Memory B cell (primary cell): ENCODE measurements at places on chromosomes 1 and 21.

GRCh38 chr1:113662101-113662500 is 97.2 kb downstream of the PHTF1 start:
- H3K27ac ChIP-seq = no peak overlapping the region
- DNase-seq = no peak
- no peaks in the 10 kb centered on the region for H3K36me3 ChIP-seq
- H3K4me1 ChIP-seq = no peaks in the 10 kb centered on the region
- no peak overlapping the region for H3K4me3 ChIP-seq

DNA sequence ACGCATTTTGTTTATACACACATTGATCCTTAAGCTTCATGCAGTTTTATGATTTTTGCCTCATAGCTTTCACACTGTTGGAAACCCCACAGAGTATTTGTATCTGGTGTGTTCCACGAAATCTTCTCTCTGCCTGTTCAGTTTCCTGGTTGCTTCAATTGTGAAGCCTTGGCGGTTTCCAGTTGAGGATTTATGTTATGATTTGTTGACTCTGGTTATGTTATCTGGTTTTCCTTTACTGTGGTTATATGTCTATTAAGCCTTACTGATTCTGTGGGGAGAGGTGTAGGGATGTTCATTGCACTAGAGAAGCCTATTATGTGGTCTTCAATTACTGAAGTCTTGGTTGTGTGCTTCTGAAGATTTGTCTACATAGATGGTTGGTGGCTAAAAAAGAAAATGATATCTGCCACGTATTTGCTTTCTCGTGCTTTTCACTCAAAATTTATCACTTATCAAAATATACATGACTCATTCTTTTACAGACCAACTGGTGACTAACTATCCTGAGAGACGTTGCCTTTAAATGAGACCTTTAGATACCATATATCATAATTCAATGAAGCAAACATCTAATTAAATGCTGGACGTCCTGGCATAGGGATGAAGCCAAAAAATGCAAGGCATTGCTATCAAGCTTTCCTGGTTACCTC is 488.0 kb upstream of the B3GALT2 start:
- H3K27ac ChIP-seq = no peak overlapping the region
- no peaks in the 10 kb centered on the region for H3K36me3 ChIP-seq
- H3K4me1 ChIP-seq = no peaks in the 10 kb centered on the region
- peaks cover 2% of the 10 kb centered on the region for H3K27me3 ChIP-seq

- H3K4me1 ChIP-seq = no peaks in the 10 kb centered on the region
- no peaks in the 10 kb centered on the region for H3K36me3 ChIP-seq
- H3K4me3 ChIP-seq = no peak overlapping the region
- peaks cover 14% of the 10 kb centered on the region for H3K27me3 ChIP-seq
These were observed 43.7 kb downstream of the GNG12 start for GRCh38 chr1:67789551-67789950.

GRCh38 chr1:169305948-169306347 is 61.6 kb downstream of the NME7 start:
- H3K36me3 ChIP-seq = peaks cover 35% of the 10 kb centered on the region
- no peak overlapping the region for H3K27ac ChIP-seq
- H3K27me3 ChIP-seq = no peaks in the 10 kb centered on the region
- no peak for DNase-seq
- H3K4me3 ChIP-seq = no peak overlapping the region

DNA sequence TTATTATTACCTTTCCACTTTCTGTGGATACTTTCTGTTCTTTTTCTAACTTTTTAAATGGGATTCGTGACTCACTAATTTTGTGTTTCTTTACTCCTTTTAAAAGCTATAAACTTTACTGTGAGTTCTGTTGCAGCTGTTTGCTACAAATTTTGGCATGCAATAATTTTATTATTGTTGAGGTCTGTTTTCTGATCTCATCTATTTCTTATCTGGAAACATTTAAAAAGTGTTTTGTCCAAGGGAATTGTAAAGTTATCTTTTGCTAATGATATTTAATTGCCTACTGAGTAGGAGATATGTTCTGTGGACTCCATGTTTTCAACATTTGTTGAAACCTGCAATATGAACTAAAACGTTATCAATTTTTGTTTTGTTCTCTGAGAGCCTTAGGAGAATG is 138.1 kb upstream of the COL6A1 start:
- no peak overlapping the region for H3K27ac ChIP-seq
- no peak overlapping the region for H3K4me3 ChIP-seq
- peaks cover 3% of the 10 kb centered on the region for H3K27me3 ChIP-seq
- no peaks in the 10 kb centered on the region for H3K4me1 ChIP-seq
- DNase-seq = no peak
- H3K36me3 ChIP-seq = peaks cover 6% of the 10 kb centered on the region

- H3K4me1 ChIP-seq = no peaks in the 10 kb centered on the region
- H3K36me3 ChIP-seq = no peaks in the 10 kb centered on the region
- no peak overlapping the region for H3K4me3 ChIP-seq
- no peak overlapping the region for H3K27ac ChIP-seq
These were observed 3.5 kb upstream of the C1orf116 start for GRCh38 chr1:207035877-207036551.

- peaks cover 7% of the 10 kb centered on the region for H3K27me3 ChIP-seq
- peaks cover 16% of the 10 kb centered on the region for H3K4me1 ChIP-seq
- H3K4me3 ChIP-seq = no peak overlapping the region
- no peak for DNase-seq
- no peaks in the 10 kb centered on the region for H3K36me3 ChIP-seq
These were observed 9.7 kb upstream of the FMOD start for GRCh38 chr1:203360547-203361185.

GRCh38 chr1:58784758-58785441 is 1.1 kb upstream of the JUN start:
- peak overlapping the region; percentile 78 for H3K4me3 ChIP-seq
- peaks cover 13% of the 10 kb centered on the region for H3K4me1 ChIP-seq
- DNase-seq = peak; percentile 91
- H3K27ac ChIP-seq = peak overlapping the region; percentile 95
- H3K36me3 ChIP-seq = peaks cover 20% of the 10 kb centered on the region
- H3K27me3 ChIP-seq = no peaks in the 10 kb centered on the region

DNA sequence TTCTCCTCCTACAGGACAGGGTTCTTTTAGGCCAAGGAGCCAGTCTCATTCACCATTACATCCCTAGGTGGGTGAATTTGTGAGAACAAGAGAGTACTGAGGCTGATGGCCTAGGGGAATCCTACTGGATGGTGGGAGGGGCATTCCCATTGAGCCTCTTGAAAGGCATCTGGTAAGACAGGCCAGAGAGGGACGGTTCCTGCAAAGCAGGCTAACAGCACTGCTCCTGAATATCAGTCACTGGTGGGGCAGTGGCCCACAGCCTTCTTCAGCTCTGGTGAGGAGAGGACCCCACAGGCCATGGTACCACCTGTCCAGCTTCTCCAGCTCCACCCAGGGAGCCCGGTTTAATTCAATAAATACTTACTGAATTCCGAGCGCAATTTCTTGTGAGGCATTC is 125.9 kb upstream of the EDN2 start:
- peak overlapping the region; percentile 28 for H3K27ac ChIP-seq
- H3K36me3 ChIP-seq = peaks cover 13% of the 10 kb centered on the region
- H3K27me3 ChIP-seq = no peaks in the 10 kb centered on the region
- no peak overlapping the region for H3K4me3 ChIP-seq
- DNase-seq = no peak
- H3K4me1 ChIP-seq = peaks cover 14% of the 10 kb centered on the region

DNA sequence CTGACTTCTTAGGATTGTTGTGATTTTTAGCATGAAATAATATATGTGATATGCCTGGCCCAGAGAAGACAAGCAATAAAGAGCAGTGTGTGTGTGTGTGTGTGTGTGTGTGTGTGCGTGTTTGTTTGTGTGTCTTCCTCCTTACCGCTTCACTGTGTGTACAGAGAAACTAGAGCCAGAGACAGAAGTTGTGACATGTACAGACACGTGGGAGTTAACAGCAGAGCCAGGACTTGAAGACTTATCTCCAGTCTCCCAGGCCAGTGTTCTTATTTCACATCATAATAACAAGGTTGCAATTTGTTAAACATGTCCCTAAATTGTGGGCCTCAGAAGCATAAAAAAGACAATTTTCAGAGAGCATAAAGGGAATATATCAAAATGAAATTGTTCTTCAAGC is 192.0 kb upstream of the JUN start:
- DNase-seq = no peak
- peaks cover 2% of the 10 kb centered on the region for H3K36me3 ChIP-seq
- H3K4me3 ChIP-seq = no peak overlapping the region

- no peak overlapping the region for H3K27ac ChIP-seq
- DNase-seq = no peak
- no peaks in the 10 kb centered on the region for H3K36me3 ChIP-seq
- H3K4me1 ChIP-seq = peaks cover 27% of the 10 kb centered on the region
- no peaks in the 10 kb centered on the region for H3K27me3 ChIP-seq
These were observed 1.8 kb upstream of the SLC19A2 start for GRCh38 chr1:169487561-169487960.

GRCh38 chr1:91031081-91031480 is 9.2 kb upstream of the ZNF644 start:
- H3K27ac ChIP-seq = no peak overlapping the region
- H3K27me3 ChIP-seq = peaks cover 4% of the 10 kb centered on the region
- H3K36me3 ChIP-seq = no peaks in the 10 kb centered on the region
- peaks cover 8% of the 10 kb centered on the region for H3K4me1 ChIP-seq
- no peak overlapping the region for H3K4me3 ChIP-seq

GRCh38 chr1:1200876-1201810 is 5.2 kb downstream of the TNFRSF18 start:
- H3K27ac ChIP-seq = peak overlapping the region; percentile 92
- H3K4me1 ChIP-seq = peaks cover 4% of the 10 kb centered on the region
- H3K4me3 ChIP-seq = peak overlapping the region; percentile 46
- DNase-seq = peak; percentile 85
- H3K27me3 ChIP-seq = peaks cover 2% of the 10 kb centered on the region

GRCh38 chr1:22861764-22862440 is 110.8 kb downstream of the LACTBL1 start:
- no peak overlapping the region for H3K4me3 ChIP-seq
- no peak for DNase-seq
- H3K27ac ChIP-seq = no peak overlapping the region
- peaks cover 21% of the 10 kb centered on the region for H3K27me3 ChIP-seq

- H3K27ac ChIP-seq = peak overlapping the region; percentile 74
- DNase-seq = no peak
- peaks cover 5% of the 10 kb centered on the region for H3K27me3 ChIP-seq
- H3K36me3 ChIP-seq = no peaks in the 10 kb centered on the region
These were observed 14.0 kb downstream of the PRDM15 start for GRCh38 chr21:41865002-41865777.

GRCh38 chr1:203271018-203271743 is 34.1 kb upstream of the BTG2 start:
- no peaks in the 10 kb centered on the region for H3K36me3 ChIP-seq
- no peak overlapping the region for H3K4me3 ChIP-seq
- DNase-seq = peak; percentile 64
- peak overlapping the region; percentile 14 for H3K27ac ChIP-seq

DNA sequence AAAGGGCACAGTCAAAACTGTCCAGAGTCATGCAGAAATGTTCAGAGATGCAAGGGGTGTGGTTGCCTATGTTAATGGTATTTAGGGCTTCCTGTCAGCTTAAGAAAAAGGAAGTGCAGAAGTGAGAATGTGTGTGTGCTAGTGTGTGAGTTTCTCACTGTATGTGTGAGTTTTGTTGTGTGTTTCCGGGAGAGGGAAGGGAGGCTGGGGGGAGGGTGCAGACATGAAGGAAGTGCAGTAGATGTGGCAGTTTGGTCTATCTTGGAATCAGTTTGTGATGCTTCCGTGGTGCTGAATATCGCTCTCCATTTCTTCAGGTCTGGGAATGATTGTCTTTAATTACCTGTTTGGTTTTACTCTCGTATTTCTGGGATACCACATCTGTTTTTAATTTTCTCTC is 16.5 kb upstream of the ATP6V1G3 start:
- peak overlapping the region; percentile 2 for H3K27ac ChIP-seq
- H3K27me3 ChIP-seq = no peaks in the 10 kb centered on the region
- peak; percentile 38 for DNase-seq
- H3K36me3 ChIP-seq = no peaks in the 10 kb centered on the region

GRCh38 chr1:228280961-228281591 is 73.2 kb downstream of the OBSCN start:
- no peaks in the 10 kb centered on the region for H3K27me3 ChIP-seq
- H3K4me1 ChIP-seq = peaks cover 2% of the 10 kb centered on the region
- H3K36me3 ChIP-seq = peaks cover 2% of the 10 kb centered on the region
- no peak overlapping the region for H3K27ac ChIP-seq
- no peak overlapping the region for H3K4me3 ChIP-seq
- DNase-seq = no peak

DNA sequence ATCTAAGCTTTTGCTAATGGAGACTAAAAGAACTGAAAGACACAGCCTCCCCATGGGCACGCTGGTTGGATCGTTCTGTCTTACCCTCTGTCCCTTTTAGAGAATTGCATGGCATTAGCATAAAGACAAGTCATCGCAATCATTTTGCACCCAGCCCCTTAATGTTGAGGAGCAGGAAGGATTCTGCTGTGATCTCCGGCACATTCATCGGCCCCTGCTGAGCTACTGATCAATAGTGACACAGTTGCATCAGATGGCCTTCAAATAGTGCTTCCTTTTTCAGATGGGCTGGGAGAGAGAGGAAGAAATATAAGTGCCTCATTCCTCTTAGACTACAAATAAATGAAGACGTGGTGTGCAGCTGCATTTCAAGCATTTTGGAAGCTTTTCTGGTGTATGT is 75.4 kb downstream of the NOS1AP start:
- H3K27me3 ChIP-seq = peaks cover 19% of the 10 kb centered on the region
- H3K36me3 ChIP-seq = no peaks in the 10 kb centered on the region
- H3K27ac ChIP-seq = no peak overlapping the region
- no peak for DNase-seq
- H3K4me1 ChIP-seq = no peaks in the 10 kb centered on the region
- no peak overlapping the region for H3K4me3 ChIP-seq

GRCh38 chr1:151993084-151993733 is 450 bp downstream of the S100A10 start:
- H3K4me3 ChIP-seq = peak overlapping the region; percentile 97
- DNase-seq = no peak
- no peaks in the 10 kb centered on the region for H3K27me3 ChIP-seq
- peaks cover 24% of the 10 kb centered on the region for H3K4me1 ChIP-seq

DNA sequence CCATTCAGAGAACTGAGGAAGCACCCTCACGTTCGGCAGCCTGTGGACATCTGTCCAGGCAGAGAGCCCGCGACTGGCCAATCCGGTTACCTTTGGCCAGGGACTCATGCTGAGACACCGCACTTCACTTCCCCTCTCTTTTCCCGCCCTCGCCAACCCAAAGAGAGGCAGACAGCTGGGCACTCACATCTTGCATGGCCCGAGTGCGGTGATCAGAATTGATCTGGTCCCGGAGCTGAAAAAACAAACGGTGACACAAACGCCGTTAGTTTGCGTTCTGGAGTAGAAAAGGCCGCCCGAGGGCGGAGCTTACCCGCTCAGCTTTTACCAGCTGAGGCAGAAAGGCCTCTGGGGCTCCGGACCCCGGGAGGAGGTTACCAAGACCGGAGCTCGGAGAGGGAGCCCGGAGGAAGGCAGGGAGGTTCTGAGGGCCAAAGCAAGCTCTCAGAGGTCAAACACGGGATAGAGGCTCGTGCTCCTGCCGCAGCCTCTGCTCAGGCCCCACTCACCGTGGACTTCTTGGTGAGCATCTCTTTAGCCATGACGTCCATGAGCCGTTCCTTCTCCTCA is 376 bp downstream of the SF3A3 start:
- peak overlapping the region; percentile 88 for H3K27ac ChIP-seq
- peaks cover 11% of the 10 kb centered on the region for H3K4me1 ChIP-seq
- H3K4me3 ChIP-seq = peak overlapping the region; percentile 96
- no peak for DNase-seq
- H3K27me3 ChIP-seq = no peaks in the 10 kb centered on the region
- H3K36me3 ChIP-seq = peaks cover 9% of the 10 kb centered on the region

- peaks cover 5% of the 10 kb centered on the region for H3K4me1 ChIP-seq
- no peak overlapping the region for H3K4me3 ChIP-seq
- H3K27me3 ChIP-seq = peaks cover 6% of the 10 kb centered on the region
- no peak for DNase-seq
These were observed 7.7 kb downstream of the SLC5A9 start for GRCh38 chr1:48230236-48230635.

- no peaks in the 10 kb centered on the region for H3K27me3 ChIP-seq
- H3K36me3 ChIP-seq = peaks cover 8% of the 10 kb centered on the region
- H3K4me1 ChIP-seq = peaks cover 23% of the 10 kb centered on the region
- no peak overlapping the region for H3K27ac ChIP-seq
- no peak overlapping the region for H3K4me3 ChIP-seq
These were observed 45.9 kb upstream of the DPH5 start for GRCh38 chr1:101071470-101071891.
